HFFc6 (cell line): ENCODE measurements at places on chromosomes 4 and X. TPM values are rescaled to one million over a fixed set of nuclear protein-coding genes. Genes with fewer than 3 reads are reported as not detected.

The ZNF330 gene
- 37.6 to 40.7 TPM (median 40.2 TPM) in 3 replicates for total RNA-seq

The TDO2 gene
- not detected in 3 replicates for total RNA-seq

The TRPC3 gene
- total RNA-seq: not detected in 3 replicates

The MAGIX gene
- 1.0 to 1.8 TPM (median 1.5 TPM) in 3 replicates for total RNA-seq

The FGFBP2 gene
- total RNA-seq: not detected in 2 replicates
